Astrocyte (in vitro differentiated cells and primary cell): ENCODE measurements at places on chromosomes 6 and 20.

DNA sequence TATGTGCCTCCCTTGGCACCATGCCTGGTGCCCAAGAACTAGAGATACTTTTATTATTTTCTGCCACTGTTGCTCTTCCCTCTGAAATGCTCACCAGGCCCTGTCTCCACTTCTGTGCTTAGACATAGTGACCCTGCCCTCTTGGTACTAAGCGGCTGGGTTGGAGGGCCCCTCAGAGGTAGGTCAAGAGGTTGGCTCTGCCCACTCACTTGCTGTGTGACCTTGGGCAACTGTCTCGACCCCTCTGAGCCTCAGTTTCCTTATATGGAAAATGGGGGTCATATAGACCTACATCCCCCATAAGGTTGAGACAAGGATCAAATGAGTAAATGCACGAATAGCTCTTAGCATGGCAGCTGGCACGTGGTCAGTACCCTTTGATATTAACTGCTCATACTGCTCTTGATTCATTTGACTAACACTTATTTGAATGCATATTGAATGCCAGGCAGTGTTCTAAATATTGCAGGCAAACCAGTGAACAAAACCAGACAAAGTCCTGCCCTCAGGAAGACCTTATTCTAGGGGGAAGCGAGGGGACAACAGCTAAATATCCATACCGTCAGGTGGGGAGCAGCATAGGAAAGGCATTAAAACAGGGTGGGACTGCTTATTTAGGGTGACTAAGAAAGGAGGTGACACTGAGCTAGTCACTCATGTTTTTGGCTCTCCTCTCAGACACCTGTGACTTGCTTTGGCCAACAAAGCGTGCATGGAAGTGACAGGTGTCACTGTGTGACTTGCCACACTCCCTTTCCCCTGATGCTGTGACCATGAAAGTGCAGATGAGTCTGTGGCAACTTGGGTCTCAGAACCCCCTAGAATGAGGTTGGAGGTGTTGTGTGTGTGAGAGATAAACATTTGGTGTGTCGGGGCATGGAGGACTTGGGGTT is 14.3 kb upstream of the SPO11 start:
- DNase-seq, result no peak

- DNase-seq, result no peak
These were observed 12.6 kb downstream of the TINAG start for GRCh38 chr6:54320871-54321270.

DNA sequence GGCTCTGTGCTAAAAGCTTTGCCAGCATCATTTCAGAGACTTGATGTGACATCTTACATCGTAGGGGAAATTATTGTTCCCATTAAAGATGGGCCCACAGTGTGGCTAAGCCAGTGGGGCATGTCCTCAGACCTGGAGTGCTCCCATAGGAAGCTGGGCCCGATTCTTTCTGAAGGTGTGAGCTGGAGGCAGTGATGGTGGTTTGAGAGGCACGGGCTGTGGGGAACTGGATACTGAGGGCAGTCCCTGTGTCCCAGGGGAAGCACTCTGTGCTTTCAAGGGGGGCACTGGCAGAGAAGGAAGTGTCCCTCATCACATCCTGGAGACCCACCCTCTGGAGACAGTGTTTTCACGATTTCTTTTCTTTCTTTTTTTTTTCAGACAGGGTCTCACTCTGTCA is 8.6 kb upstream of the FAM110A start:
- DNase-seq, result no peak

GRCh38 chr20:1302685-1303541 is 26.0 kb downstream of the SDCBP2 start:
- peak; percentile 16 for DNase-seq

- no peak for DNase-seq
These were observed 5.5 kb downstream of the SIGLEC1 start for GRCh38 chr20:3706774-3707507.

DNA sequence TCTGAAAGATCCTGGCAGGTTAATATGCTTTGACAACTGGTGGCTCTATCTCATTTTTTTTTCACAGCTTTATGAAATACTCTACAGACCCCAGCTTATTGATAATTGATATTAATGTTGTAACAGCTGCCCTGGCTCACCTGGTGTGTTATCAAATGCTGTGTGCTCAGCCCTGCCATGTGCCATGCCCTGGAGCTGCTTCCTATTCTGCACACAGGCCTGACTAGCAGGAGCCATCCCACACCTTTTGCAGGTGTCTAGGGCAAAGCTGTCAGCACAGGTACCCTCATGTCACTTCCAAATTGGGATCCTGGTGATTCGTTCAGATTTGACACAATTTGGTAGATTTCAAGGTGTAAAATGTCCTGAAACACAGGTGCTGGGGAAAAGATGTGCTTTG is 254.6 kb upstream of the MAN1A1 start:
- DNase-seq, result no peak

DNA sequence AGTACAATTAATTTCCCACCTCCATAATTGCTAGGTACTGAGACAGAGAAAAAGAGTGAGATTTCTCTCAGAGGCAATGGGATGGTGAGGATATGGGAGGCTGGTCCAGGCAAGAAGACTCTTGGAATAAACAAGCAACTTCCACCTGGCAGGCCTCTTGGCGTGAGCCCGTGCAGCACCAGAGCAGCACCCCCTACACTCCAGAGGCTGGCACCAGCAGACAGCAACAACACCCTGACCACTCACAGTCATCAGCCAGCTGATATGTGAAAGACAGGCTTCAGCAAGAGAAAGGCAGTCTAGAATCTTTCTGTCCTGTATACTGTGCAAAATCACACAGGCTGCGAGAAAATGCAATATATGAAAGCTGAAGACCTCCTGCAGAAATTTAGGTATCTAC is 59.7 kb downstream of the KIF13A start:
- DNase-seq, result no peak

DNA sequence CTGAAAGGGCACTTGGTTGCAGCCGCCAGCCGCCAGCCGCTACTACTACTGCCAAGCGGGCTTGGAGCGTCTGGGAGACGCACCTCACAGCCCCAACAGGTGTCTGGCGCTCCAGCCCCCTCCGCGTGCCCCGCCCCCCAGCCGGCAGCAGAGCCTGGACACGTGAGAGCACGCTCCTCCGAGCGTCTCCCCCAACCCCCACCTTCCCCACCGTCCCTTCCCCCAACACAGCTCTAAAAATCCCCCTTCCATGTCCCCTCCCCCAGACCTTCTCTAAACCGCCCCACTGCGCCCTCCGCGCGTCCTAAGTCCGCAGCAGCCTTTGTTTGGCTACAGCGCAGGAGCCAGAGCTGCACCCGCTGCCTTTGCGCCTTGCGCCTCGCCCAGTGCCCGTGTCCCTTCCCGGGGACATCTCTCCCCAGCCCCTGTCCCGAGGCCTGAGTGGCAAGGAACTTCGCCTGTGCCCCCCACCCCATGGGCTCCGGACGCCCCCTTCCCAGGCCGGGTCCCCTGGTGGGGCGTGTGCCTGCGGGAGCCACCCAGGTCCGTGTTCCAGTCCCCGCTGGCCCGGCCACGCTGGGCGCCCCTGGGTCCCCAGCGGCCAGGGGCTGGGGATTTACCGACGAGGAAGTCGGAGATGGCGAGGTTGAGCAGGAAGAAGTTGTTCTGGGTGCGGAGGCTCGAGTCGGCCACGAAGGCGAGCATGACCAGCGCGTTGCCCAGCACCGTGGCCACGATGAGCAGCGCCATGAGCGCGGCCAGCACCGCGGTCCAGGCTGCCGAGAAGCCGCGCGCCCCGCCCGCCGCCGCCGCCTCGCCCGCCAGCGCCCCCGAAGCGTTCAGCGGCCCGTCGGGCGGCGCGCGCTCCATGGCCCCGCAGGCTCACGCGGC is 732 bp downstream of the HRH3 start:
- DNase-seq, result no peak
